ENCODE measurements at places on chromosomes 1 and 21. TPM values are rescaled to one million over a fixed set of nuclear protein-coding genes. Genes with fewer than 3 reads are reported as not detected.

The ARHGEF16 gene
- total RNA-seq, result 0.51 TPM

The TRIM67 gene
- not detected for total RNA-seq

The KCNH1 gene
- not detected for total RNA-seq

The CFHR5 gene
- total RNA-seq, result not detected

The KCNE1 gene
- 0.53 TPM for total RNA-seq

The ADORA3 gene
- total RNA-seq, result not detected

The DMRTA2 gene
- not detected for total RNA-seq

The TP73 gene
- not detected for total RNA-seq

The TACSTD2 gene
- 30.7 TPM for total RNA-seq

- DNase-seq, result no peak
Observed at GRCh38 chr1:54854381-54855020, 32.5 kb downstream of the DHCR24 start.

- DNase-seq, result no peak
Observed at GRCh38 chr1:96482616-96483015, 239.0 kb upstream of the PTBP2 start.

DNA sequence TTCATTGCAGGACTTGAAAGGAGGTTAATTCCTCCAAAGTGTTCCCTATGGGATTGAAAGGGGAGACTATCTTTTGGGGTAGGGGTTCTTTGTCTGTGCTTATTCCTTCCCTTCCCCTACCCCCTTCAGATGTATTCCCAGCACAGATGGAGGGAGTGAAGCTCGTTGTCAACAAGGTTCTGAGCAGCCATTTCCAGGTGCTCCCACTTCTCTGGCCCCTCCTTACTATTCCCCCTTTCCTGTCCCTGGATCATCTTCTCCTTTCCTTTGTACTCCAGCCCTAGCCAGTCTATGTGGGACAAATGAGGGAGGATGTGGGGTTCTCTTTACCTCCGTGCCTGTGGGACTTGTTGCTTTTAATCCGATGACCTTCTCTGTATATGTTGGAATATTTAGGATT is 899 bp downstream of the TOMM40L start:
- DNase-seq, result no peak

DNA sequence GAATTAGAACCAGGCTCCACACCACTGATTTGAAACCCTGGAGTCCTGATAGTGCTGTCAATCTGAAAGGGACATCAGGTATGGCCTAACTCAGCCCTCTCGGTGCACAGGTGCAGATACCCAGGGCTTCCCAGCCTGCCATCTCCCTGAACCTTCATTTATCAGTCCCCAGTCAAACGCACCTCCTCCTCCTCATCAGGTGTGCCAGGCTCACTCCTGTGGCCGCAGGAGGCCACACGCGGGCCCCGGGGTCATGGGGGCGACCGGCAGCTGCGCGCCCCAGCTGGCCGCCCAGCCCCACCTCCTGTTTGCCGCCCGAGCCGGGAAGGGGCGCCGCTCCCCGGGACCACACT is 572 bp downstream of the FUCA1 start:
- no peak for DNase-seq

DNA sequence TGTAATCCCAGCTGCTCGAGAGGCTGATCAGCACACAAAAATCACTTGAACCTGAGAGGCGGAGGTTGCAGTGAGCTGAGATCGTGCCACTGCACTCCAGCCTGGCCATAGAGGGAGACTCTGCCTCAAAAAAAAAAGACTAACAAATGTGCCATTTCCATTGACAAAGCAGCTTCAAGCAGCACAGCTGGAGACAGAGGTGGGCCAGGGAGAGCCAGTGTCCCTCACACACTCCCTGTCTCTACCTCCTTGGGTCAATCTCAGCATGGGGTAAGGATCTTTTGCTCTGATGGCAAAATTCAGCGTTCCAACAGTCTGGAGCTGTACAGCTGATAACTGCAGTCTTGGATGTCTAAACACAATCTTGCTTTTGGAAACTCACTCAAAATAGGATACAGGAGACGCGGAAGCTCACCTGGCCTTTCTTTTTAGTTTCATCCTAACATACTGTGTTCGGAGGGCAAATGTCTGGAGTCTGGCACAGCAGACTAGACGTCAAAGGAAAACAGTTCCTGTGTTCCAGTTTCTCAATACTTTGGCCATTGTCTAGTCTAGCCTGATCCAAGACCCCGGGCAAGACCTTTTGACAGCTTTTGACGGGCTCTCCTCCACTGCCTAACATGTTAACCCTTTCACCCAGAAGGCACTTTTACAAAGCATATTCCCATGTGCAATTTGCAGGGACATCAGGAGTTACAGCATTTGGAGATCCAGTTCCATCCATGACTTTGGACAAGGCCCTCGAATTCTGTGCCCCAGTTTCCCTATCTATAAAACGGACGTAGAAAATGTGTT is 2.9 kb downstream of the RCC2 start:
- DNase-seq, result peak; percentile 30

DNA sequence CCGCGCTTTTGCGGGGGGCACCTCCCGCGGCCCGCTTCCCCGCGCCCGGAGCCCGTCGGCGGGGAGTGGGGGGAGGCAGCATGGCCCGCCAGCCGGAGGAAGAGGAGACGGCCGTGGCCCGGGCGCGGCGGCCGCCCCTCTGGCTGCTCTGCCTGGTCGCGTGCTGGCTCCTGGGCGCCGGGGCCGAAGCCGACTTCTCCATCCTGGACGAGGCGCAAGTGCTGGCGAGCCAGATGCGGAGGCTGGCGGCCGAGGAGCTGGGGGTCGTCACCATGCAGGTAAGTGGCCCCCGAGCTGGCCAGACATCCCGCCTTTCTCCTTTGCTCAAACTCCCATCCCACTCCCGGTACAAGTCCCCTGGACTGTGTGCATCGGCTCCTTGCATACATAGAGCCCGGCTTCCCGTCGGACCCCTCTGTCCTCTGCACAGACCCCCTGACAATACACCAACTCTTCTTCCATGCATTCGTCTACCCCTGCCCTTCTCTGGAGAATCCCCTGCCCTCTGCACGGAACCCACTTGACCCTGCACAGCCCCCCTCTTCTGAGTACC is 812 bp downstream of the CACHD1 start:
- DNase-seq, result peak; percentile 46

DNA sequence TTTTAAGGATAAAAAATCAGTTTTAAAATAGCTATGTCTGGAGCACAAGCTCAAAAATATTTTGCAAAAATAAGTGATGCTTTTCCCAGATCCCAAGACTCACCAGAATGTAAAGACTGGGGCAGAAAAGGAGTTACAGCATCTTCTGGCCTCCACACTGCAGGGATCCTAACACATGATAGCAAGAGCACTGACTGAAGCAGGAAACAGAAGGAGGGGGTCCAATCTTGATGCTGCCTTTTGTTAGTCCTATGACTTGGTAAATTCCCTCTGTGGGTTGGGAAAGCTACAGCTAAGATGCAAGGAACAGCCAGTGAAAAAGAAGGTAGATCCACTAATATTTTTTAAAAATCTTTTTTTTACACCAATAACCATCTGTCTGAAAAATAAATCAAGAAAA is 54.2 kb upstream of the TNR start:
- DNase-seq, result no peak

DNA sequence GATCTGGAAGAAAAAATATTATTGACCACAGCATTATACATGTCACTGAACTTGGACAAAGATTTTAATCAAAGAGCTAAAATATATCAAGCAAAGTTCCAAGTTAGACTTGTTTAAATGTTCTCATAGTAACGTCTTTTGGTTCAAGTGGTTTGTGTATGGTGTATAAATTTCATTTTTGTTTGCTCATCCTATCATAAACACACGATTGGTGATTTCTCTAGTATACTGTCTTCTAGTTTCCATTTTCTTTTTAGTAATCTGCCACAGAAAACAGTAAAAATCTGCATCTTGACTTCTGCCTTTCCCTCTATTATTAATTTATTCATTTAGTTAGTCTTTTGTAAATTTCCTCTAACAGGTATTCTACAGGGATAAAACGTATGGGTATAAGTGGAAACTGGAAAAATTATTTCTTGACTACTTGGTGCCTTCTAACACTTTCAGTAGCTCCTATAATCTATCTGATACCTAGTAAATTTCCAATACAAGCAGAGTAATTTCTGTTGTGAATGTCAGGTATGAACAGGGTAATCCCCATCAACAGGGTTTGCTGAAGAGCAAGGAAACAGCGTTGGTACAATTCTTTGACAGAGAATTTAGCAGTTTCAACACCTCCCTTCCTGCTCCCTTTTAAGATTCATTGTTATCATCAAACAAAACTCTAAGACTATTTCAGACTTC is 268.0 kb downstream of the PTPRC start:
- no peak for DNase-seq

DNA sequence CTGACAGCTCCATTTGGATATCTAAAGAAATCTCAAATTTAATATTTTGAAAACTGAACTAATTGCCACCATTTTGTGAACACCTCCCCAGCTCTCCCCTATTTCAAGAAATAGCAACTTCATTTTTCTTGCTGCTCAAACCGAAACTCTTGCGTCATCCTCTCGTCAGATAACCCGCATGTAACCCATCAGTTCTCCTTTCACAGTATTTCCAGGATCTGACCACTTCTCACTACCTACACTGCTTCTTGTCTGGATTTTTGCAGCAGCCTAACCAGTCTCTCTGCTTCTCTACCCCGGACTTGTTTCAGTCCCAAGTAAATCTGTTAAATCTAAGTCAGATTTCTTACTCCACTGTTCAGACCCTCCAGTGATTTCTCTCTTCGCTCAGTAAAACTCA is 75.6 kb downstream of the MTR start:
- DNase-seq, result no peak

- no peak for DNase-seq
Observed at GRCh38 chr1:101247404-101248287, 10.8 kb downstream of the S1PR1 start.

GRCh38 chr1:167104256-167104633 is 10.4 kb downstream of the STYXL2 start:
- no peak for DNase-seq

GRCh38 chr1:58515794-58516401 is 30.6 kb downstream of the OMA1 start:
- DNase-seq, result peak; percentile 71

- no peak for DNase-seq
Observed at GRCh38 chr1:153072806-153073726, 1.7 kb upstream of the SPRR2B start.

GRCh38 chr1:101992821-101993575 is 3.7 kb downstream of the OLFM3 start:
- no peak for DNase-seq

DNA sequence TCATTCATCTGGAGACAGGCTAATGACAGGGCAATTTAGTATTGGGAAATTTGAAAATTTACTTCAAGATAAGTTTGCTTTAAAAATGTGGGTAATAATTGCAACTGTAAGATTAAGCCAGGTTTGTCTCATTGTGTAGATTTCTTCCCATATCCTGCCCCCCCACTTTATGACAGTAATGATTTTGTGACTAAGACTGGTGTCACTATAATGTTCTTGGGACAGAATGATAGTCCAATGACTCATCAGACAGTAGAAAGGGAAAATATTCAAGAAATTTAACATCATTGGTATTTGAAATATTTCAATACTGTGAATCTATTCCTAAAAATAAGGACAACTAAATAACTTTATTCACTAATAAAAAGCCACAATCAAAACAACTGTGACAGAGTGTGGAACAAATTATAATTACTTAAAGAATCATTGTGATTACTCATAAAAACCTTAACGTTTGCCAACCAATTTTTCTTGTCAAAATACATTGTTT is 36.7 kb downstream of the FH start:
- DNase-seq, result peak; percentile 64

DNA sequence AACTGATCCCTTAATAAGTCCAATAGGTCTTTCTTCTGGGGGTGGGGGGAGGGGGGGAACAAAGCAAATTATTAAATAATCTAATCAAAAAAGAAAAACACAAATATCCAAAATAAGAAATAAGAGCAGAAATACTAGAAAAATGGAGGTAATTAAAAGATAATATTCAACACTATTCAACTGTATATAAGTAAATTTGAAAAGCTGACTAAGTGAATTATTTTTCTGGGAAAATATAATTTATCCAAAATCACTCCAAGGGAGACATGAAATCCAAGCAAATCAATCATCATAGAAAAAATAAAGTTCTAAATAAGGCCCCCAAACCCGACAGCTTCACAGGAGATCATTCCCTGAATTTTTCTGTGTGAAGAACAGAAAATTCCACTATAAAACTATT is 18.8 kb downstream of the VPS26C start:
- no peak for DNase-seq

DNA sequence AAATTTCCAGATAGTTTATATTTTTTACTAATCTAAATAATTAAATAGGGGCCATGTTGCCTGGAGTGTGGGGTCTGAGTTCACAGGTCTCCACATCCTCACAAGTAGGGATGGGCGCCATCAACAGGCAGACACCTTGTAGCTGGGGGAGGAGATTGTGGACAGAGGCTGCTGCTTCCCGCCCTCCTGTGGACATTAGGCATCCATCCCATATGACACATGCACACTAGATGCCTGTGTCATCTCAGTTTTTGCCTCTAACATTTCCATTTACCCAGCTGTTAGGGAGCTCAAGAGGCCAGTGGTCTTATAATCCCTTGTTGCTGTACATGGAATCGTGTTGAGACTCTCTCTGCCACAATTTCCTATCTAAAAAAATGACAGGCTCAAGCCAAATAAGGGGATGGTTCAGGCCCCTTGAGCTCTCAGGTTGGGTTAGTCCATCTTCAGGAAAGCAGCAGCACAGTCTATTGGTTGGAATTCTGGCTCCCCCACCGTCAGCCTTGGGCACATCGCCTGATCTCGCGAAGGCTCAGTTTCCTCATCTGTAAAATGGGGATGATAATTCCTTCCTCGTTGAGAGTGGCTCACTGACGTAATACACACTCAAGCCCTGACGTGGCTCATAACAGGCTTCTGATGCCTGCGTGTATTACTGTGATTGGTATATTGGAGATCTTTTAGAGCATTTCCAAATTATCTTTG is 13.6 kb downstream of the LHX4 start:
- DNase-seq, result no peak

Data from endothelial cell of umbilical vein (primary cell).